Activated CD4-positive, alpha-beta T cell treated with anti-CD3 and anti-CD28 coated beads, Interleukin-2, amount 50 U/mL, for 24 hours (primary cell): ENCODE measurements at places on chromosomes 7 and 10.
A peak's percentile ranks its signal among the peaks of the same experiment; 100 is the strongest.

DNA sequence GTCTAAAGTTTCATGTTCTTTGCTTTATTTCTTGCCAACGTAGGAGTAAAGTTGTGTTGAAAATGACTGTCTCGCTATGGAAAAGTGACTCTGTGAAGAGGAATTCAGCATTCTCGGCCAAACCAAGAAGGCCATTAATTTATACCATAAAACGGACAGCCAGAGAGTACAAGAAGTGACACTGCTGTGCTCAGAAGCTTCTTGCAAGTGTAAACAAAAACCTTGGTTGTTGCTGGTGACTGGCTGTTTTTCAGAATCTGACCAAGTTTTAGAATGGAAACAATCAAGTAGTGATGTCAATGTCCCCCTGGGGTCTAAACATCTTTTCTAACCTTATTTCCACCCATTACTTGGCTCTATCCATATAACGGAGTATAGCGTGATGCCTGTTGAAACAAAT, 201.9 kb downstream of the INHBA start:
- DNase-seq: no peak

- no peak for DNase-seq
Observed at GRCh38 chr7:30395676-30396075, 82.9 kb downstream of the NOD1 start.

GRCh38 chr7:115827305-115828045, 203.1 kb downstream of the TFEC start:
- no peak for DNase-seq

DNA sequence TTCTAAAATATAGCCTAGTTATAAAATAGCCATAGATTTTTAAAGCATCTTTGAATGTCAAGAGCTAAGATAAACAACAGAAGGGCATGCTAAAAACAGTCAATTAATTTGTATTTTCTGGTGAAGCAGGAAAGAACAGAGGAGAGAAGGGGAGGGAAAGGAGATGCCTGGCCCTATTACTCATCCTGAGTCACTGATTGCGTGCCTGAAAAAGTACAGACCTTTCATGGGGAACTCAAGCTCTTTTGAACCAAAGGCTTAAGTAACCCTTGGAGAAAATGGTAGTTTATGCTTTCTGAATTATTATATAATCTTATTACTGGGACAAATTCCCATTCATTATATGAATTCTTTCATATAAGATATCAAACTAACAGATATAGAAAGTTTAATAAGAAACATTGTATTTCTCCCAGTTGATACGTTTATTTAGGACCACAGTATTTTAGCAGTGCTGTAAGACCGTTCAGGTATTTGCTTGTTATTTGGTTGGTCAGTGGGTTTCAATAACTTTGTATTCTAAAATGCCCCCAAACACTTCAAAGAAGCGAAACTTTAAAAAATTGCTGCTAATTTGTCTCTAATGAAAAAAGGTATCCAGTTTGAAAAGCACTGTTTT, 151.3 kb downstream of the HGF start:
- no peak for DNase-seq

- DNase-seq: peak; percentile 22
Observed at GRCh38 chr10:74419958-74420375, 268.9 kb downstream of the ADK start.

- DNase-seq: no peak
Observed at GRCh38 chr7:139949629-139950028, 113.1 kb downstream of the PARP12 start.

- DNase-seq: no peak
Observed at GRCh38 chr7:155951554-155952158, 139.4 kb upstream of the SHH start.

- DNase-seq: no peak
Observed at GRCh38 chr10:4111643-4112042, 326.6 kb upstream of the KLF6 start.

GRCh38 chr10:94591461-94592205, 46.0 kb downstream of the HELLS start:
- no peak for DNase-seq

DNA sequence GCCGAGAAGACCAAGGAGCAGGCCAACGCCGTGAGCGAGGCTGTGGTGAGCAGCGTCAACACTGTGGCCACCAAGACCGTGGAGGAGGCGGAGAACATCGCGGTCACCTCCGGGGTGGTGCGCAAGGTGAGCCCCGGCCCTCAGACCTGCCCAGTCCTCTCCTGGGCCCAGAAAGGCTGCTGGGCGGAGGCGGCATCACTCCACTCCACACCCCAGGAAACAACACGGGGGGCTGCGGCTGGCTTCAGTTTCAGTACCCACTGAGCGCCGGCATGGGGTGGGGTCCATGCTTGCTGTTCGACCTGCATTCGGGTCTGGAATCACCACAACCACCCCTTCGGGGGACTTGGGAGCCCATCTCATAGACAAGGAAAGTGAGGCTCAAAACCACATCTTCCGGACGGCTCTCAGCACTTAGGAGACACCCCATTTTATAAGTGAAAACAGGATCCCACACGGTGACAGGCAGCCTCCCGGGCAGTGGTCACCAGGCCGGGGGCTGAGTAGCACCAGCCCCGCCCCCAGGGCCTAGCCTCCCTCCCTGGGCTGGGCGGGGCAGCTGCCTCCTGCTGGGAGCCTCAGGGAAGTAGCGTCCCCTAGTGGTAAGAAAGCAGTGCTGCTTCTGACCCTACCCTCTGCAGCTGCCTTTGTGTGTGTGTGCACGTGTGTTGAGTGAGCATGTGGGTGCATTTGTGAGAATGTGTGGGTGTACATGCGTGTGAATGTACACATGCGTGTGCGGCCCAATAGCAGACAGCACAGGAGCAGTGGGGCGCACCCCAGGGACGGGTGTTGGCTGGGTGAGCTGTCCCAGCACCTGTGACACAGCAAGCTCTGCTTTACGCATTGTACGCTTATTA, 1.8 kb downstream of the SNCG start:
- no peak for DNase-seq

DNA sequence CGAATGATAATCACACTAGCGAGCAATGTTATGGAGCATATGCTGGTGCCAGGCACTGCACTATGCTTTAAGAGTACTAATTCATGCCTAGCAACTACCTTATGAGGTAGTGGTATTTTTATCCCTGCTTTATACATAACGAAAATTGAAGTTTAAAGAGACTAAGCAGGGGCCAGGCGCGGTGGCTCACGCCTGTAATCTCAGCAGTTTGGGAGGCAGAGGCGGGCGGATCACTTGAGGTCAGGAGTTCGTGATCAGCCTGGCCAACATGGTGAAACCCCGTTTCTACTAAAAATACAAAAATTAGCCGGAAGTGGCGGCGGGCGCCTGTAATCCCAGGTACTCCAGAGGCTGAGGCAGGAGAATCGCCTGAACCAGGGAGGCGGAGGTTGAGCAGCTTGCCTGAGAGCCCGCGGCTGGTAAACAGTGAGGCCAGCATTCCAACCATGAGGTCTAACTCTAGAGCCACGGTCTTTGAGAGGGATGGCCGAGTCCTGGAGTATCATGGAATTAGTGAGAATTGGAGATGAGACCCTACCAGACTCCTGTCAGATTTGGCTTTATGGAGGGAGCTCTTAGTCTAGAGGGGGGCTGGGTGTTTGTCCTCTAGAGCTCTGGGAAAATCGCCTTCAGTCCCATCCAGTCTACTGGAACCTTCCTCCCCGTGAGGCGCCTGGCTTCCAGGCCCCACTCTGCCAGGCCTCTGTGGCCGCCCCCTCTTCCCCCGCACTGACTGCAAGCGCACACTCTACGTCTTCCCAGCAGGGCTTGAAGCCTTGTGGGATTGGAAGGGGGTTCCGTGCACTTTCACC, 11.6 kb downstream of the TLX1 start:
- no peak for DNase-seq

GRCh38 chr10:110498982-110499795, 1.5 kb downstream of the DUSP5 start:
- no peak for DNase-seq
